ENCODE measurements at places on chromosomes 11 and 22.

DNA sequence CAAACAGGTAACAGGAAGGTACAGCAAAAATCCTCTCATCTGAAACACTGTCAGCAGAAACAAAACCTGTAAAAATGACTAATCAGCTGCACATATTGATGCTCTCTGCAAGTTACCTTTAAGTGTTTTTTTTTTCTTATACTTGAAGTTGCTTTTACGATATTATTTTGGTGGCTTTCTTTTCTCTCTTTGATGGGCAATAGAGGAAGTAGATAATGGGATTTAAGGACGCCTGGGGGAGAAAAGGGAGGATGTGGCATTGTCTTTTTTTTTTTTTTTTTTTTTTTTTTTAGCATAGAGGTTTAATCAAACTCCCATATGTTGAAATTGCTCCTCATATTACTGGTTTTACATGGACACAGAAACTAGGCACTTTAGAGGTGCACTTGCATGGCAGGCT lies 11.4 kb upstream of the ADSL start:
- DNase-seq = no peak

- no peak for DNase-seq
These were observed 61.7 kb downstream of the FBXO7 start for GRCh38 chr22:32536352-32536751.

GRCh38 chr11:86463120-86463519 lies 88.4 kb downstream of the CCDC81 start:
- no peak for DNase-seq

DNA sequence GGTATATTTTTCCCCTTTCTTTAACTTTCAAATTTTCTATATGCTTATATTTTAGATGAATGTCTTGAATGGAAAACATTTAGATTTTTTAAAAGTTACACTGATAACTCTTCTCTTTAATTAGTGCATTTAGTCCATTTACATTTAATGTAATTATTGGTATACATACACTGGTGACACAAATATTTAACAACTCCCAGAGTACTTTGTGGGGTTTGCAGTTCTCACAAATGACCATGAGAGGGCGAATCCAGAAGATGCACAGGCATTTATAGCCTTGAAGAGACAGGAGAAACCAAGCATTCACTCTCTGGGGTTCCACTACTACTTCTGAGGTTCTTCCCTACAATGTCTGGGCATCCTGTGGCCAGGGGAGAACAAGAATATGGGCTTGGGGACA lies 125.1 kb downstream of the TIMP3 start:
- peak; percentile 34 for DNase-seq

DNA sequence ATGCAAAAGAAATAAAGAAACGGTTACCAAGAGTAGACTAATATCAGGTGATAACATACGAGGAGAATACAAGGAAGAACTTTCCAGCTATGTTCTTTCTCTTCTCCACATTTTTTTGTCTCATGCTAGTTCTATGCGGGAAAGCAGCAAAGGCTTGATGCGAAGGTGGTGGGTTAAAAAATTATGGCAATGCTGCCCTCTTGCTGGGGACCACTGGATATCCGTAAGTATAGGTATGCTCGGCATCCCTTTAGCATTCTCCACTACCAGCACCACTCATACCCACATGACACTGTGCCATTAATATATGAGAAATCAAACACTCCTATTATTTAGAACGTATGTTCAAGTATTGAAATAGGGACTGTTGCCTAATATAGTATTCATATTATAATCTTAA lies 776.4 kb downstream of the LRRC4C start:
- DNase-seq = no peak

Measured in GM13977 (cell line).